ENCODE measurements at places on chromosomes 12 and 14.

DNA sequence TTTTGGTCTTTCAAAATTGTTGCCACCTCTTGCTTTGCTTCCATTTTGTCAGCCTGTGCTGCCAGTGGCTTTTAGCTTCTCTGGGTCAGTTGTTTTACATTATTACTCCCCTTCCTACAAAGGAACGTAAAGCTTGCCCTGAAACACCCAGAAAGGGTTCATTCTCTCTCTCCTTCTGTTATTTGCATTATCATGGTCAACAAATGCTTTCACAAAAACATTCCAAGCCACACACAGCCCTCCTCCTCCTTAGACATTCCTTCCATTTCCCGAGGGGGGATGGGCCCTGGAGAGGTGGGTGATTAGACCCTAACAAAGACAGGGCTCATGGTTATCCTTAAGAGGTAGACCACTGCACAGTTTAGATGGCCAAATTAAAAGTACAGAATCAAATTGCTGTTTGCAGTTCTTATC lies 60.4 kb upstream of the SINHCAF start:
- DNase-seq: no peak

DNA sequence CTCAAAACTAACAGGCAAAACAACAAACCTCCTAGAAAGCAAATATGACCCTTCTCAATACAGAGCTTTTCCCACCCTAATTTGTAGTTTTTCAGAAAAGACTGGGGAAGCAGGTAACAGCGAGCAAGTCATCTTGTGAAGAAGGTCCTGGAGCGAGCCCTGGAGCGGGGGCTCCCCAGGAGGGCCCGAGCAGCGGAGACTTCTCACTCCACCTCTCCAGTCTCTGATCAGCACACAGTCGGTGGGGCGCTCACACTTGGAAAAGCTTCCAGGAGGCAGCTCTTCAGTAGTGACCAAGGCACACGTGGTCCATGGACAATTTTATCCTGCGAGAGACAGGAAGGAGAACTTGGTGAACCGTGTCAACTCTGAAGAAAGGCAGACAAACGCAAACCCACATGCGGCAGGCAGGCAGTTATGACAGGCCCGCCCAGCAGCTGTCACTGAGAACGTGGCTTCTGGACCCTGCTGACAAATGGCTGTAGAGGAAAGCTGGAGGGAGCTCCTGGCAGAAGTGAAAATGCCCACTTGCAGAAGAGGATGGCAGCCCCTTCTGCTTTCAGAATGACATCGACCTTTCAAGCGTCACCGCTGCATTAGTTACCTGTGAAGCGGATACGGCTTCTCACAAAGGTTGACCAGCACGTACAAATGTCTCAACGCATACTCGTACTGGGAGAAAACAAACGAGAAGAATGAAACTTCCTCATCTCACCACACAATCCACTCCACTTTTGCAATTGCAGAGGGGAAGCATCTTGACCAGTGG lies 44.2 kb downstream of the LGMN start:
- DNase-seq: no peak

DNA sequence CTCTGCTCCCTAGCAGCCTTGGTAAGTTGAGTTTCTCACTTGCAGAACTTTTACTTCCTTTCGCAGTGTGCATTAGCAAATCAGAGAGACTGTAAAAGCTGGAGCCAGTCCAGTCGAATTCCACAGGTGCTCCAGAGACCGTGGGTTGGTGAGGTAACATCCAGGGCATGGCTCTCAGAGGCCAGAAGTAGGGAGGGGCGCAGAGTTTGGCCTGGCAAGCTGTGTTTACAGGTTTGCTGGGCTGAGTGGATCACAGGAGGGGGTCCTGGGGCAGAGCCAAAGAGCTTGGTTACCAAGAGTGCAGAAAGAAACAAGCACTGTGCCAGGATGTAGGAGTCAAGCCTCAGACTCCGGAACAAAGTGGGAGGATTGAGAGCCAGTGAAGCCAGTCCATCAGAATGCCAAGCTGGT lies 10.2 kb upstream of the BHLHE41 start:
- DNase-seq: no peak

DNA sequence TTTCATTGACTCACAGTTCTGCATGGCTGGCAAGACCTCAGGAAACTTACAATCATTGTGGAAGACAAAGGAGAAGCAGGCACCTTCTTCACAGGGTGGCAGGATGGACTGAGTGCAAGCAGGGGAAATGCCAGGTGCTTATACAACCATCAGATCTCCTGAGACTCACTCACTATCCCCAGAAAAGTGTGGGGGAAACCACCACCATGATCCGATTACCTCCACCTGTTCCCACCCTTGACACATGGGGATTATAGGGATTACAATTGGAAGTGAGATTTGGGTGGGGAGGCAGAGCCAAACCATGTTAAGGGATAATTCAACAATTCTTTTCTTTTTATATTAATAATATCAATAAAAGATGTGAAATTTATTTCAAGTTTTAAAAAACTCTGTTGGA lies 34.1 kb downstream of the CNTN1 start:
- DNase-seq: no peak

- DNase-seq: no peak
Observed at GRCh38 chr14:24237463-24237955, 4.8 kb downstream of the GMPR2 start.

DNA sequence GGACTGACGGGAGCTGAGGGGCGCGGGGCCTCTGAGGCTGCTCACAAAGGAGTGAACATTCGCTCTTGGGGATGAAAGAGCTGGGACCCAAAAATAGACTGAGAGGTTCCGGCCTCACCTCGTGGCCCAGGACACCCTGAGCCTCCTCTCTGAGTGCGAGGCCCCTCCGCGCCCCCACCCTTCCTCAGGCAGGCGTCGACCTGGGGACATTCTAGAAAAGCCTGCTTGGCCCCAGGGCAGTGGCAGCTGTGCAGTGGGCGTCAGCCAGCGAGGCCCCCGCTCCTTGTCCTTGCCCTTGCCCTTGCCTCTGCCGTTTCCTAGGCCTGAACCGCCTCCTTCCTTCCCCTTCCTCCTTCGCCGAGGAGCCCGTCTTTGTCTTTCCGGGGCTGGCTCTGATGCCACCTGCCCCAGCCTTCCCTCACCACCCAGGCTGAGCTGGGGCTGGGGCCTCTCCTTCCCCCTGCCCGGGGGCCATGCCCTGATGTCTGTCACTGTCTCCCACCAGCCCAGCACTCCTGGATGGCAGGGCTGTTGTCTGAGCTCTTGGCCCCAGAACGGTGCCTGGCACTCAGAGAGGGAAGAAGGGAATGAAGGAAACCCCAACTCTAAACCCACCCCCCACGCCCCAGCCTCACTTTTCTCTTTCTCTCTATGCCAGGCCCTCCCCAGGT lies 208.2 kb upstream of the RTL1 start:
- no peak for DNase-seq

Data from stimulated activated CD4-positive, alpha-beta T cell treated with anti-CD3 and anti-CD28 coated beads, TNF-alpha, amount 100 ng/mL, for 1 hour (primary cell).